ENCODE measurements at places on chromosomes 5 and 9.

- DNase-seq, result no peak
These were observed 21.1 kb upstream of the HSPA9 start for GRCh38 chr5:138596105-138596881.

DNA sequence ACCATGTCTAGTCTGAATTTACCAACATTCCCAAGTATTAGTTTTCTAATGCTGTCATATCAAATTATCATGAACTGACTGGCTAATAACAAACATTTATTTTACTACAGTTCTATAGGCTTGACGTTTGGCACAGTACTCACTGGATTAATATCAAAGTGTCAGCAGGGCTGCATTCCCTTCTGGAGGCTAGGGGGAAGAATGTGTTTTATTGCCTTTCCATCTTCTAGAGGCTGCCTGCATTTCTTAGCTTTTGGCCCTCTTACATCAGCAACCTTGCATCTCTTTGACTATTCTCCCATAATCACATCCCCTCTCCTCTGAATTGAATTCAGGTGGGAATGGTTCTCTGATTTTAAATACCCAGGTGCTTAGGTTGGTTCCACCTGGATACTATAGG, 84.7 kb downstream of the EDIL3 start:
- no peak for DNase-seq

DNA sequence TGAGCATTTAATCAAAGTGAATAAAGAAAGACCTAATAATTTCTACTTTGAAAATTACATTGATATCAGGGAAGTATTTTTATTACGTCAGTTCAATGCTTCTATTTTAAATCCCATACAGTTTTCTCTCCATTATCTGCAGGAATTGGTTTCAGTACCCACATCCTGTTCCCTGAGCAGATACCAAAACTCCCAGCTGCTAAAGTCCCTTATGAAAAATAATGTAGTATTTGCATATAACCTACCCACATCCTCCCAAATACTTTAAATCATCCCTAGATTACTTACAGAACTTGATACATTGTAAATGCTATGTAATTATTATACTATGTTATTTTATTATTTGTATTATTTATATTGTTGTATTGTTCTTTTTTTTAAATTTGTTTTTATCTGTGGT, 125.4 kb upstream of the MINAR2 start:
- DNase-seq, result no peak

GRCh38 chr5:128536254-128537220, 1.5 kb downstream of the FBN2 start:
- no peak for DNase-seq

DNA sequence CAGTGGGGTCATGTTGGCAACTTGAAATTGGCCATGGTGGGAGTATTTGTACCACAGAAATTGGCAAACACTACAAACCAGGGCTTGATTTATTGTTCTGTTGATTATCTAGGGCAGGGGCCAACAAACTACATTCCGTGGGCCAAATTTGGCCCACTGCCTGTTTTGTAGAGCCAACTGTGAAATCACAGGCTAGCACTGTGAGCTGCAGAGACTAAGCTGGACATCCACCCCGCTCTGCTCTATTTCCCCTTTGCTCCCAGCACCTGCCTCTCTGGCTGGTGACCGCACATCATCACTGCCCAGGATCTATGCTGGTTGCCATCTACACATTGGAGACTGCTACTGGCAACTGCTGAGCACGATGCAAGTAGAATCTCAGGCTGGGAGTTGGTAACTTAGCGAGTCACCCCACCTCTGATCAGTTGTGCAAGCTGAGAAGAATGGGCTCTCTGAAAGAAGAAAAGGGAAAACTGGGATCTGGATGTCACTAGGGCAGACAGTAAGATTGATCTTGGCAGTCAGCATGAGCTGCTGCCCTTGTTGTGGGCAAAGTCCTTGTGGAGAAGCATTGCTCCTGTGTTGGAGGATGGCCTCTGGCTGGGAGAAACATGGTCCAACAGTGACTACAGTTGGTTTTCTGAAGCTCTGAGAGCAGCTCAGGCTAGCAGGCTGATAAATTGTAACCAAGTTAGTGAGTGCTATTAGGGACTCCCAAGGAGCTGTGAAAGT, 144.7 kb upstream of the RAD23B start:
- no peak for DNase-seq

Measured in activated naive CD8-positive, alpha-beta T cell treated with anti-CD3 and anti-CD28 coated beads for 36 hours (primary cell).